Cerebellum (tissue), 4 donors: ENCODE measurements at places on chromosomes 16 and 17.

GRCh38 chr17:81701288-81702071 lies 1.7 kb upstream of the MRPL12 start:
- DNase-seq = no peak

GRCh38 chr16:50699326-50700159 lies 6.1 kb downstream of the NOD2 start:
- no peak for DNase-seq

GRCh38 chr16:66147291-66147690 lies 219.2 kb upstream of the CDH5 start:
- DNase-seq = no peak

- DNase-seq = no peak
These were observed 16.7 kb downstream of the CDK5R1 start for GRCh38 chr17:32503251-32504165.

DNA sequence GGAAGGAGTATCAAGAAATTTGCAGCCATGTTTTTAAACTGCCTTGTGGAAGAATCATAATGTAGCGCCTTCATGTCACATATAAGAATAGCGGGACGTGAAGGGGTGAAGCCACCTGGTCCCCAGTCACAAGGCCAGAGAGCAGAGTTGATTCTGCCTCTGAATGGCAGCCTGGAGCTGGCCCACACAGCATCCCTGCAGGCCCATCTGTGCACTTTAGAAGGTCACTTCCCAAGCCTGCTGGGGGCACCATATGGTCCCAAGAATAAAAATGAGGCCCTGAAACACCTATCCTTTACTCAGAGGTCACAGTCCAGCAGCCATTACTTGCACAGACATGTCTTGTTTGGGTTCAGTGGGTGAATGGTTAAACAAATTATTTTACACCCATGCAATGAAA lies 15.0 kb downstream of the CD300E start:
- DNase-seq = peak; percentile 83
